Hematopoietic multipotent progenitor cell (in vitro differentiated cells): ENCODE measurements at places on chromosomes 5 and 9.
A peak's percentile ranks its signal among the peaks of the same experiment; 100 is the strongest.

DNA sequence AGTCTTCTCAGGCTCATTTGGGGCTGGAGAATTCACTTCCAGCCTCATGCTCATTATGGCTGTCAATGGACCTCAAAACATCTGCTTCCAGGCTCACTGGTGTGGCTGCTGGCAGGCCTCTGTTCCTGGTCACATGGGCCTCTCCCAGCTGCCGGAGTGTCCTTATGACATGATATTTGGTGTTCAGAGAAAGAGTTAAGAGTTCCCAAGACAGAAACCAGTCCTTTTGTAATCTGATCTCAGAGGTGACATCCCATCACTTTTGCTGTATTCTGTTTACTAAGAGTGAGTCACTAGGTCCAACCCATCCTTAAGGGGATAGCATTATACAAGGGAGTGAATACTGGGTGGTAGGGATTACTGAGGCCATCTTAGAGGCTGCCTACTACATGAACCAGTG lies 104.6 kb downstream of the CACNA1B start:
- no peak for DNase-seq

DNA sequence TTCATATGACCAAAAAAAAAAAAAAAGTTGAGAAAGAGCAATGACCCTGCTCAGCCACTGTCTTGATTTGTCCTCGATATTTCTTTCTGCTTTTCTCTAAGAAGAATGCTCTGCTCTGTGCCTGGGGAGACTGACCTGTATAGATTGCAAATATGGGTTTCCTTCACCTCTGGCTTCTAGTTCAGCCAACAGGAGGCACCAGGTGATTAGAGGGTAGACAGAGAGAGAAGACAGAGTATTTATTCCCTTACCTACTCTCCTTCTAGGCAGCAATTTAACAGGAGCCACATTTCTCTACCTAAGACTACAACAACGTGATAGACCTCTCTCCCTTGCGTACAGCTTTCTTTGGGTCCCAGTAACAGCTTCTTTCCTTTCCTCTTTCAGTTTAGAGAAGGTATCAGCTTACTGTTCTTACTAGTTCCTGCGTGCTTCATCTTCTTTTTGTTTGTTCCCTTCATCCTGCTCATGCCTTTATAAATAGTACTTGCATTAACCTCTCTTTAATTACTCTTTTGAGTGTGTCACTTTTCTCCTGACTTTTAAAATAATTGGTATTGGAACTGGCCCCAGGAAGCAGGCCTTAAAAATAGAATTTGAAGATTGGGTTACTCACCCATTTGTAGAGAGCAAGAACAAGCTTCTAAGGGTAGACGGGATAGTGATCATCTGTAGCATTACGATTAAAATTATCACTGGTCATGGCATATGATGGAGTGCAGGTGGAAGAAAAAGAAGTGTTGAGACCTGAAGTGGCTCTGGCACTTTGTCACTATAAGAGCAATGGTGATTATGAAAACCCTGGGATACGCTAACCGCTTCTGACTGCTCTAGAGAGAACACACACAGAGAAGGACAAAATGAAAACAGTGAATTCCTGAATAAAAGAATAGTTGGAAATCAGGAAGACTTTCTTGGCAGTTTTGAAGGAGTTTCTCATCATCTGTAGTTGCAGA lies 161.2 kb upstream of the FSTL4 start:
- no peak for DNase-seq

DNA sequence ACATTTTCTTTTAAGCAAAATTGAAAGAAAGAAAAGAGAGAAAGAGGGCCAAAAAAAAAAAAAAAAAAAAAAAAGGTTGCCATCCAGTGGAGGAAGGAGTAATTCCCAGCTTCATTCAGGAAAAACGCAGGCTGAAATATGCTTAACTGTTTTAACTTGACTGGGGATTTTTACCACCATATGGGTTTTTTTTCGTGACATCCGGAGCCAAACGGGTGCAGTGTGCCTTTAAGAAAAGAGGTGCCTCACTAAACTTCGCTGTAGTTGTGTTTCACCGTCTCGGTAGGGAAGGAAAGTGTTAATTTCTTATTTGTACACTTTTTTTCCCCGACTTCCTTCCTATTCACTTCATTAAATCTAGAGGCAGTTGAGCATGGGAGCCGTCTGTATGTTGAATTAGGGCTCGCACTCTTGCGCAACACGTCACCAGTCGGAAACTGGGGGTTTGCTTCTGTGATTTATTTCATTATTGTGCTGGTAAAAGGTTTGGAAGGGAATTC lies 143.0 kb downstream of the SMARCA2 start:
- peak; percentile 11 for DNase-seq

DNA sequence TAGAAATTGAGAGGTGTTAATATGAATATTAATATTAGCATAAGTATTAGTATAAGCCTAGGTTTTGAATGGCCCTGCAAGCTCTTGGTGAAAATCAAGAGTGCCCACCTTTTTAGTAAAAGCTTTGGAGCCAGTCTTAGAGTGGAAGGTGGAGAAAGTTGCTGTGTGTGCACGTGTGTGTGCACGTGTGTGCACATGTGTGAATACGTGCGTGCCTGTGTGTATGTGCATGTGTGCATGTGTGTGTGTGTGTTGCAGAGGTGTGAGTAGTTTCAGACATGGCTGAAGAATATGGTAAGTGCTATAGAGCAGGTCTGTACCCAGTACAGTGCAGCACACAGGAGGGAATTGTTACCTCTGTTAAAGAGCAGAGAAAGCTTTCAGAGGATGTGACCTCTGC lies 74.3 kb downstream of the BOD1 start:
- DNase-seq: no peak

DNA sequence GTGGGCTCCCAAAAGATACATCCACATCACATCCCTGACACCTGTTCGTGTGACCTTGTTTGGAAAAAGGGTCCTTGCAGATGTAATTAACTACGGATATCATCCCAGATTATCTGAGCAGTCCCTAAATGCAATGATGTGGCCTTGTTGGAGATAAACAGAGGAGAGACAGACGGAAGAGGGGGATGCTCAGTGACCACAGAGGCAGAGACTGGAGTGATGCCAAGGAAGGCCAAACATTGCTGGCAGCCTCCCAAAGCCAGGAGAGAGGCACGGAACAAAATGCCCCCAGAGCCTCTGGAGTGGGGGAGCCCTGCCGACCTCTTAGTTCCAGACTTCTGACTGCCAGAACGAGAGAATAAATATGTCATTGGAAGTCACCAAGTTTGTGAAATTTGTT lies 15.0 kb upstream of the VAV2 start:
- no peak for DNase-seq

DNA sequence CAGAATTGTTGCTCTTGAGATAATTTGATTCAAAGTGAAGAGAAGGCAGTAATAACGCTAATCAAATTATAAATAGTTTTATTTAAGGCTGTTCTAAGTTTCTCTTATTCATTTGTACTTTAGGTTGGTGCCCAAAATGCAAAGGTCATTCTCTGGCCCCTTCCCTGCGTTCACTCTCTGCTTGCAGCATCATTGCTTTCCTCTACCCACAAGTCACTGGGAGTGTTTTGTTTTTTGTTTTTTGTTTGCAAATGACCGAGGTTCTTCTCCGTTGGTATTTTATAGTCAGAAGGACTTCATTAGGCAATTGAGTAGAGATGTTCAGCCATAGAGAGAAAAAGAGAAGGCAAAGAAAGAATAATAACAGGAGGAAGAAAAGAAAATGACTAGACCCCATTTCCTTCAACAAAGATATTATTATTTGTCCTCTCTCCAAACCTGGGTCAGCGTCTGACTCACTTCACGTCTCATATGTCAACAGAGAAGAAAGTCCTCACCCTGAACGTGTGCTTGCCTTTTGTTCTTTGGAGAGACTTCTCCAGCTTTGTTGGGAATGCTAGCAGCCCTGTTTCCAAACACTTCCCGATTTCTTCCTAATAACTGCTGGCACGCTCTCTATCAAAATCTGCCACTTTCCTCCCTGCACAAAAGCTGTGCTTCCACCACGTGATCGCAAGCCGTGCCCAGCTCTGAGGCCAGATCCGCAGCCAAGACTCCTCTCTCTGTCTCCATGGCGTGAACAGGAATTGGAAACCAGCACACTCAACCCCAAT lies 119.8 kb downstream of the EBF1 start:
- no peak for DNase-seq
